Activated CD4-positive, alpha-beta T cell treated with anti-CD3 and anti-CD28 coated beads for 36 hours (primary cell): ENCODE measurements at places on chromosomes 3 and 15. TPM values are rescaled to one million over a fixed set of nuclear protein-coding genes. Genes with fewer than 3 reads are reported as not detected.

- H3K27me3 ChIP-seq = no peaks in the 10 kb centered on the region
- no peak overlapping the region for H3K4me3 ChIP-seq
- no peaks in the 10 kb centered on the region for H3K4me1 ChIP-seq
- no peak for DNase-seq
Observed at GRCh38 chr15:49827311-49827710, 206.5 kb downstream of the DTWD1 start.

- H3K4me3 ChIP-seq = peak overlapping the region; percentile 97
- no peaks in the 10 kb centered on the region for H3K27me3 ChIP-seq
- H3K27ac ChIP-seq = peak overlapping the region; percentile 97
- H3K36me3 ChIP-seq = peaks cover 45% of the 10 kb centered on the region
Observed at GRCh38 chr3:58308728-58309127, 2.4 kb downstream of the HTD2 start.

- DNase-seq = no peak
- H3K4me1 ChIP-seq = no peaks in the 10 kb centered on the region
- no peak overlapping the region for H3K27ac ChIP-seq
Observed at GRCh38 chr3:143339451-143339850, 219.9 kb downstream of the CHST2 start.

- no peaks in the 10 kb centered on the region for H3K27me3 ChIP-seq
- H3K4me3 ChIP-seq = no peak overlapping the region
- H3K36me3 ChIP-seq = no peaks in the 10 kb centered on the region
Observed at GRCh38 chr3:175659670-175660350, 800.7 kb downstream of the NAALADL2 start.

GRCh38 chr3:153574445-153574844 is 412.4 kb downstream of the RAP2B start:
- H3K4me1 ChIP-seq = peaks cover 6% of the 10 kb centered on the region
- no peak overlapping the region for H3K27ac ChIP-seq
- no peak overlapping the region for H3K4me3 ChIP-seq
- no peaks in the 10 kb centered on the region for H3K27me3 ChIP-seq
- no peaks in the 10 kb centered on the region for H3K36me3 ChIP-seq

DNA sequence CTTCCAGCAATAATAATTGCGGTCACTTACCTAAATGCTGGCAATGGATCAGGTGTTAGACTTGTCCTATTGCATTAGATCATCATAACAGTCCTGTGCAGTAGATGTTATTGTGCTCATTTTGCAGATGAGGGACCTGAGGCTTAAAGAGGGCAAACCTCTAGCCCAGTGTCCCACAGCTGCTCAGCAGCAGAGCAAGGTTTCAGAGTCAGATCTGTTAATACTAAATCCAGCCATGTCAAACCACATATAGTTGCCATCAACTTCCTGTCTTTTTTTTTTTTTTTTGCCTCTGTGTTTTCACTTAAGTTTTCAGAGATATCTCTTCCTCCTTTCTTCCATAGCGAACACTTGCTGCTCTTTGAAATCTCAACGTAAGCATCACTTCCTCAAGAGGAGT is 12.1 kb downstream of the FEZF2 start:
- peaks cover 12% of the 10 kb centered on the region for H3K27me3 ChIP-seq
- H3K36me3 ChIP-seq = no peaks in the 10 kb centered on the region
- no peaks in the 10 kb centered on the region for H3K4me1 ChIP-seq
- H3K4me3 ChIP-seq = no peak overlapping the region
- DNase-seq = no peak

DNA sequence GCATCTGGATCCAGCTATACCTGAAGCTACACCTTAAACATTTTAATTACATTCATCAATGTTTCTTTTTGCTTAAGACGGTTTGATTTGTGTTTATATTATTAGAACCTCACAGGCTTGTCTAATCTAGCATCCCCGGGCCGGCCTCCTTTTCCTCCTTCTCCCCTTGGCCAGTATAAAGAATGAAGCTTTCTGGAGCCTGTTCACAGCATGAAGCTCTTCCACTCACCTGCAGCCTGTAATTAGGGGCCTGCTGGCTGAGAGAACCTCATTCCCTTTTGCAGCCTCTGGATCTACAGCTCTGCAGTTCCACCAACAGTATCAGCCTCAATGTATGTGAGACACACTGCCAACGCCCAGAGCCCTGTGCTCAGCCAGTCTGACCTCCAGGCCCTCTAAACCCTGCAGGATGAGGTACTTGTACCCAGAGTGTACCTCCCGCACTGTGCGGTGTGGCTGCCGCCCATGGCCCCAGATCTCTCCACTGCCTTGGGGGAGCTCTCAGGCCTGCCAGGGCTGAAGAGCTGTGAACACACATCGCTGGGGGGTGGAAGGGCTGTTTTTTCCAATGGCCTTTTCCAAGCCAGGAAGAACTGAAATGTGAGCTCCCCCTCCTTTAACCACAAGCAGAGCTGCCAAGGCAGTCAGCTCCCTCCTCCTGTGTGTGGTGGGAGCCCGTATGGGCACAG is 114.7 kb upstream of the ALDH1A3 start:
- H3K36me3 ChIP-seq = no peaks in the 10 kb centered on the region
- DNase-seq = no peak
- peaks cover 7% of the 10 kb centered on the region for H3K27me3 ChIP-seq
- H3K4me3 ChIP-seq = no peak overlapping the region
- H3K4me1 ChIP-seq = no peaks in the 10 kb centered on the region

GRCh38 chr3:52269776-52270175 is 8.7 kb downstream of the WDR82 start:
- H3K27ac ChIP-seq = peak overlapping the region; percentile 93
- no peaks in the 10 kb centered on the region for H3K27me3 ChIP-seq
- DNase-seq = no peak

DNA sequence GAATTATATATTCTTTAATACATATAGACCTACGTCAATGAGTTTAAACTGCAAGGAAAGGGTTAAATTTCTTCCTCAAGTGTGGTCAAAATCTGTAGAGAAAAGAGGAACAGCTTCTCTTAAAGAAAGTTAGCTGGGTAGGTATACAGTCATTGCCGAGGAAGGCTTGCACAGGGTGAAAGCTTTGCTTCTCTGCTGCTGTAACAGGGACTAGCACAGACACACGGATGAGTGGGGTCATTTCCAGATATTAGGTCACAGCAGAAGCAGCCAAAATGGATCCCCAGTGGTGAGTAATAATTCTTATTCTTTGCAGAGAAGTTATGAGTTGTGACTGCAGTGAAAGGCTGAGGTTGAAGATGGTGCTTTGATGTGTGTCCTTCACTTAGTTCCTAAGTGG is at the start of gene CD86:
Gene CD86, plus strand, starts transcription at position 148 of the 400 bp plus-strand sequence. Its CDS starts 128 bp downstream, at position 276.
- peaks cover 24% of the 10 kb centered on the region for H3K27me3 ChIP-seq
- H3K36me3 ChIP-seq = no peaks in the 10 kb centered on the region
- H3K27ac ChIP-seq = no peak within 1 kb of the TSS
- H3K4me3 ChIP-seq = no peak within 1 kb of the TSS
- no peaks in the 10 kb centered on the region for H3K4me1 ChIP-seq
- no peak for DNase-seq

IL16 gene
- 102 TPM for total RNA-seq

SKOR1 gene
- 0.16 TPM for total RNA-seq

APBA2 gene
- total RNA-seq = 17.5 TPM

PXYLP1 gene
- total RNA-seq = 12.2 TPM

ANKRD63 gene
- total RNA-seq = not detected

MORC1 gene
- not detected for total RNA-seq

SLC15A2 gene
- total RNA-seq = 0.53 TPM

GABRR3 gene
- total RNA-seq = not detected
